ENCODE measurements at places on chromosomes 7 and 10.

DNA sequence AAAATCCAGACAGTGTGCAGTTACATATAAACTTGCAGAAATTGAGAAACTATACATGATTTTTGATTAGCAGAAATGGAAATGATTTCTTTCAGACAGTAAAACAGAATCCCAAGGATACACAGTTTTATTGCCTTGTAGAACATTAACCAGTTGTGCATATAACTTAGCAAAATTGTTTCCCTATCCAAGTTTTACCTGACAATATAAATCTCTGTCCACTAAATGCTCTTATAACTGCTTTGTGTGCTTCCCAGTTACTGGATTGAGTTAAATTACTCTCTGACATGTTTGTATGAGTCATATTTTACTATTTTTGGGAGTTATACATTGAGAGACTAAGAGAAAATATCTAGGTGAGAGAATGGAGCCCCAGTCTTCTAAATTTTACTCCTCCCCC is 563.4 kb downstream of the SH2D4B start:
- no peak for DNase-seq

DNA sequence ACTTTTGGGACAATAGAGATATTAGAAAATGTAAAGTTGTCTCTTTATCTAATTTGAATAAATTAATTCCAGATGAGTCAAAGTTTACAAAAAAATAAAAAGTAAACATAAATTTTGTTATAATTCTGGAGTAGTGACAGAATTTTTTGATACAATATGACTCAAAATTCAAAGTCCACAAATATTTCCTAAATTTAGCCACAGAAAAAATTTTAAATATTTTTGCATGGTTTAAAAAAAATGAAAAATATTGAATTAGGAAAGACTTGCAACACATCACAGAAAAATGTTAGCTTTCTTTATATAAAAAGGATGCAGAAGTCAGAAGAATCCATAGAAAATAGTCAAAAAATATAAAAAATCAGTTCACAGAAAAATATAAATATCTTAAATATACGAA is 117.7 kb downstream of the ARHGAP21 start:
- no peak for DNase-seq

DNA sequence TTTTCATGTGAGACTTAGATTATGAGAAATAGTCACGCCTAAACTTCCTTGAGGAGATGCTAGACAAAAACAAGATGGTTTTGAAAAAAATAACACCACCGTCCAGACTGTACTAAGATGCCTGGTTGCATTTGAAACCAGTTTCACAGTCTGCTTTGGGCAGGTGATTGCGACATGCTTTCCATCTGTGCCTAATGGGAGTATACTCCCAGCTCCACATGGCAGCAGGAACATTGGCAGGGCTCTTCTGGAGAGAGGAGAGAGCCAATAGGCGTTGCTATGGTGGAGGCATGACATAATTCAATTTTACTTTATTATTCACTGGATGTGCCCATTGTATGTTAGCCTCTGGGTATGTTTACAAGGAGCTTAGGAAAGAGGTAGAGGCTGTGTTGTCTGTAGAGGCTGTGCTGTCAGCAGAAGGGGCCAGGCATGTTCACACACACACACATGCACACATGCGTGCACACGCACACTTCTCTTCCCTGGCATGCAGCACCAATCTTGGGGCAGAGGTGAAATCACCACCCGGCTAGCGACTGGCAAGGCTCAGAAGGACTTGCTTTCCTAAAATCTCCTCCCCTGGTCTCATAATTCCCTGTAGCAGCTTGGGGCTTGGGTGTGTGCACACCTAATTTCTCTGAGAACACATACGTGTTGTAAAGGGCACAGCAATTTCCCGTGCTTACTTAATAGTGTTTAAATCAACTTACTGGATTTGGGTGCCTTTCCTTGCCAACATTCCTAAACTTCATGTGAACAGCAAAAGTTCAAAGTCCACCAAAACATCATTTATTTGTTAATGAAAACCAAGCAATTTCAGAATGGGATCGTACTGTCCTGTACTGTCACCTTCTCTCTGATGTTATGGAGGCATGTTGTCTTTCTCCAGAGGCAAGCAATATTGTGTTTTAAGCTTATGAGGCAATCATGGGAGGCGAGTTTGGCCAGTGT is 162.1 kb downstream of the TCF7L2 start:
- DNase-seq, result no peak

DNA sequence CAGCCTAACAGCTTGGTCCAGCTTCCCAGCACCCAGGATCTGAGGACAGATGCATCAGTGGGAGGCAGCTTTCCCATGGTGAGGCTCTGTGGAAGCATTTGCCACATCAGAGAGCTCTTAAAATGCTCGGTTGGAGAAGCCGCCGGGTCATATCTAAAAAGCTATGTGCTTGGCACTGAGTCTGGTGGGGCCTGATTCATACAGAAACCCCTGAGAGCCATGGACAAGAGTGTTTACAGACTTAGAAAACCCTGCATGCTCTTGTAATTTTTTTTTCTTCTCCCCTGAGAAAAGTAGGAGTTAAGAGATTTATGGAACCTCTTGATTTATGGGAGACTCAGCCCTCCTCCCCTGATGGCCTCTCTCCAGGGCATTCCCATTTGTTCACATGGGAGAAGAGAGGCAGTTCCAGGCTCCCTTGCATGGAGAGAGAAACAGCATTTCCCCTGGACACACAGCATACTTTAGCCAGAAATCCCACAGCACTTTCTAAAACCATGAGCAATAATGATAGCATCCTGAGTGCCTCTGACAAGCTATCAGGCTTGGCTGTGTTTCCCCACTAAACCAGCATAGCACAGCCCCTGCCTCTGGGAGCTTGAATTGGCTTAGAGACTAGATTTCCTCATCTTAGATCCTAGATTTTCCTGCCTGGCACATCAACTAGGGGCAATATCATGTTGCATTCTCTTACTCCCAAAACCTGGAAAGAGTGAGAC is 322.1 kb upstream of the AUTS2 start:
- DNase-seq, result peak; percentile 27

DNA sequence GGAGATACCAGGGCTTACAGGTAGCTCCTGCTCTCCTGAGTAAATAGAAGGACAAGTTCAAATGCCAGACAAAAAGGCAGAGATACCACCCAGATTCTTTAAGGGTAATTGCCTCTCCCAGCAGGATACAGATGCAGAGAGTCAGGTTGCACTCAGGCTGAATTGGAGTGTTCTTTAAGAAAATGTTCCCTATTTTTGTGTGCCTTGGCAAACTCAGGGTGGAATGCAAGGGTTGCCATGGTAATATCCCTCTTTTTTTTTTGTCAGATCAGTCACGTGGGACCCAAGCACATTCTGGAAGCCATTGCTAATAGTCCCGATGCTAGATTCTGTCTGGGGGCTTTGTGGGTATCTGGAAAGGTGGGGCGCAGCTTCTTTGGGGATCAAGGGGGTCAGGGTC is 628.0 kb downstream of the CALN1 start:
- DNase-seq, result peak; percentile 32

All from NCI-H69 (cell line).